Cortex of kidney (tissue), 1 donor: ENCODE measurements at places on chromosomes 5 and 9.

DNA sequence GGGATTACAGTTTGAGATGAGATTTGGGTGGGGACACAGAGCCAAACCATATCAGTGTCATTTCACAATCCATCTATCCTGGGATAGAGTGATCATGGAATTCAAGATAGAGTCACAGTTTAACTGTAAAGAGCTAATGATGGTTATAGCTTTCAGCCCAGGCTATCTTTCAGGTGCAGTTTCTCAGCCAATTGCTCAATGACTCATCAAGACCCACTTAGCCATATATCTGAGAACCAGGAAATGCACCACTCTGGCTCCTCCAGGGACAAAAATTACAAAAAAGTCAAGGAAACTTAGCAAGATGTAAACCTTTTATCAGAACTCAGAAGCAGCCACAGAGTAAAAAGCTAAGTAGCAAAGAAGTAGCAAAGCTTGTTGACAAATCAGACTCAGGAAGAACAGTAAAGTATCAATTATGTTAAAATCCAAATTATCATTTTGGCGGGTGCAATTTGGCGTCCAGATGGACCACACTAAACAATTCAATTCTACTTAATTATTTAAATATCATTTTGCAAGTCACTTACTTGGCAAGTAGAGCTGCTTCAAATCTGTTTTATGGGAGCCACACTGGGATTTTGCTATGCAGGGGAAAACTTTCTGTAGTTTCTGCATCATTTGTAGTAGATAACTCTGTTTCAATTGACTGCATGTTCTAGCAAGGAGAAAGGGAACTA is 169.4 kb downstream of the TLE1 start:
- no peak for DNase-seq

DNA sequence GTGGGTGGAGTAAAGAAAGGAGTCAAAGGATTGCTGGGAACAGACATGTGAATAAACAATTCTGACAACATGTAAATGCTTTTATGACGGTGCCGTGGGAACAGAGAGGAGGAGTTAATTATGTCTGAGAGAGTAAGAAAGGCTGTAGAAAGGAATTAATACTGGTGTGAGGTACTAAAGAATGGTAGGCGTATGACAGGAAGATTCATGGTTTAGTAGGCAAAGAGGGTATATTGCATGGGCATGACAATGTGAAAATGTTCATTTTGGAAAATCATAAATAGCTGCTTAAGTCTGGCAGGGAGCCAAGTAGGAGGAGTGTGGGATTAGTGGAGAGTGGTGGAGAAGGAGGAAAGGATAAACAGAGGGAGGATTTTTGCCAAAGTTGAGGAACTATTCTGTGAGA is 19.7 kb downstream of the NAA35 start:
- no peak for DNase-seq

- no peak for DNase-seq
These were observed 55.3 kb downstream of the ERAP1 start for GRCh38 chr5:96752341-96753016.

DNA sequence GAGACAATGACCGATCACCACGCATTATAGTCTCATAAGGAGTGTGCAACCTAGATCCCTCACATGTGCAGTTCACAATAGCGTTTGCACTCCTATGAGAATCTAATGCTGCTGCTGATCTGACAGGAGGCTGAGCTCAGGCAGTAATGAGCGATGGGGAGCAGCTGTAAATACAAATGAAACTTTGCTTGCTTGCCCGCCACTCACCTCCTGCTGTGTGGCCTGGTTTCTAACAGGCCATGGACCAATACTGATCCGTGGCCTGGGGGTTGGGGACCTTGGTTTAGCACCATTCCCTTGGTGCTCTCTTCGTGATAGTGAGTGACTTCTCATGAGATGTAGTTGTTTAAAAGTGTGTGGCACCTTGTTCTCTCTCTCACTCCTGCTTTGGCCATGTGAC is 50.2 kb downstream of the PRLR start:
- no peak for DNase-seq

GRCh38 chr9:114369216-114370130 is 18.3 kb downstream of the AKNA start:
- no peak for DNase-seq

DNA sequence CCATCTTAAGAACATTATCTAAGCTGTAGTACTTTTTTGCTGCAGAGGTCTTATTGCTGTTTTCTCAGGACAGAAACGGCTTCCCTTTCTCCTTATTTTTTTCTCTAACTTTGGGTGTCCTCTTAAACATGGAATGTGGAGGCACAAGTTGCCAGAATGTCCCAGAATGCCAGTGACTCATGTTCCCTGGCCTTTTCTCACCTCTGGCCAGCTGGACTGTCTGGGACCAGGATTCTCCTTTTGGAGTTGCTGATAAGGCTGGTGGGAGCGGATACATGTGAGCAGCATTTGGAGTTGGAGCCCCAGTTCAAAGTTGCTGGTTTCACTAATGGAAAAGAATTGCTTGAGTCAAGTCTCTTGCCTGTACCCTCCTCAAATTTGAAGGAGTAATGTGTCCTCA is 112.8 kb downstream of the ARHGAP26 start:
- DNase-seq: no peak

- DNase-seq: no peak
These were observed 61.7 kb downstream of the CDC14B start for GRCh38 chr9:96557921-96558320.

- DNase-seq: no peak
These were observed 3.2 kb upstream of the MAP3K1 start for GRCh38 chr5:56812110-56812509.

DNA sequence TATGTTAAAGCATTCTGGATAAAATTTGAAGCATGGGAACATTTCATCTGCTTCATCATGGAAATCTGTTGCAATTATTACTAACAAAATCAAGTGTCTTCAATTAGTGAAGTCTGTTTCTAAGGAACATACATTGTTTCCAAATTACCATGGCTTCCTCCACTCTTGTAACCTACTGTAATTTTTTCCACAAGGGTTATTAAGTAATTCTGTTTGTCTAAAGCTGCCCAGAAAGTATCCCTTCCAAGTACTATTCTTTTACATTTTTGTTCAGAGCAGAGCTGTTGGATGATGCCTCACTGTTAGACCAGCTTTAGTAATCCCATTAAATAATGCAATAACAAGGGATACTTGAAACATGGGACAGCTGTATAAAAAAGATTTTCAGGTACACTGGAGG is 483.5 kb upstream of the CD180 start:
- DNase-seq: no peak

- no peak for DNase-seq
These were observed 31.6 kb upstream of the N4BP3 start for GRCh38 chr5:178081571-178082243.

- no peak for DNase-seq
These were observed 12.0 kb upstream of the NEUROG1 start for GRCh38 chr5:135547590-135548254.

DNA sequence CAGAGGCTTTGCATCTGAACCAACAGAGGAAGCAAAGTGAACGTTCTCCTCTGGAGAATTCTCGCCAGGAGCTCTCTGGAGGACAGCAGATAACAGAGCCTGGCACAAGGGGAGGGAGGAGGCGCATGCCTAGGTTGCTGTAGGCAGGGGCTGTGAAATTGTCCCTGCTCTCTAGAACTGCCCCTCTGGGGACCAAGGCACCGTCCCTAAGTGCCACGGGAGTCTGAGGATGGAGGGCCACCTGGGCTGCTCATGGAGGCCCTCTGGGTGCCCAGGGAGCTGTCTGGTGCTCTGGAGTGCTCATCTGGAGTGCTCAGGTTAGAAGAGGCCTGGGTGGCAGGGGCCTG is 77.6 kb downstream of the CACNA1B start:
- no peak for DNase-seq

DNA sequence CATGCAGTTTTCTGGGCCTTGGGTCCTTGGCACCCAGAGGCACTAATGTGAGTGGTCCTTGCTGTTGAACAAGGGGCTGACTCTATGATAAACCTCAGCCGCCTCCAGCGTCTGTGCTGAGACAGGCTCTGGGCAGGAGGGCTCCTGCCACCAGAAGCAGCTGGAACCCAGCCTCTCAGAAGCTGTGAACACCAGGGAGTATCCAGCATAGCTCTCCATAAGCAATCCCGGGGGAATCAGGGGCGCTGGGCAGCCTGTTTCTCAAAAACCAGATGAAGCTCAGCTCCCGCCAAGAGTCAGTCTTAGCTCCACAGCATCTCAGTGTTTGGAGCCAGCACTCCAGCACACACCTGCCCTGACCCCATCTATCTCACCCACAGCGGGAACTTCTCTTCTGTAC is 170.2 kb downstream of the HSPA4 start:
- DNase-seq: no peak

DNA sequence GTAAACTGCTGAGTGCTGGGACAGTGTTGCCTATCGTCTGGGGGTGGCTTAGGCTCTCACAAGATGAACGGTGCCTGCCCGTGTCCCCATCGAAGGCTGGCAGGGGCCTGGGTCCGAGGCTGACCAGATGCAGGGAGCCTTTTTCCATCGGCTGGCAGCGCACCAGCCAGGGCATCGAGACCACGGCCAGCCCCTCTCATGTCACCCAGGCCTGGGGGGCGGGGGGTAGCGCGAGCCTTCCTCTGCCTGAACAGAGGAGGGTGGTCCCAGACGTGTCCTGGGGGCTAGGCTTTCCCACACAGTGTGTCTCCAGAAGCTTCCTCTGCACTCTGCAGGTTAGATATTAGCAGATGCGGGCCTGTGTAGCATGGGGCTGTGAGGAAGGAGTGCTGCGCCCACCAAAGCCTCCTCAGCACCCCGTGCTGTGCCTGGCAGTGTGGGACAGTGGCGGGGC is 17.3 kb downstream of the FGD3 start:
- no peak for DNase-seq

GRCh38 chr9:36426945-36427344 is 26.9 kb upstream of the RNF38 start:
- DNase-seq: no peak

DNA sequence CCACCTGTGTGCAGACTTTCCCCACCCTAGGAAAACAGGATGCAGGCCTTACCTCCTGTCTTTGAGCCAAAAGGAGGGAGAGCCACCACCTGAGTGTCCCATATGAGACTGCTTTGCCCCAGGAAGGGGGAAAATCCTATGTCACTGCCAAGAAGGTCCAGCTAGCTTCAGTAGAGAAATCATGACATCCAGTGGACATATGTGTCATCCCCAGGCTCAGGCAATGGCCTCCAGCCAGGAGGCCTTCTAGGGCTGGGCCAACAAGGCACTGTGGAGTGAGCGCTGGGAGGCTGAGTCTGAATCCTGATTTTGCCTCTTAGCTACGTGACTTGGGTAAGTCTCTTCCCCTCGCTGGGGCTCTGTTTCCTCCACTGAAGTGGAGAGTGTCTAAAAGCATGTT is 60.2 kb downstream of the SMIM23 start:
- DNase-seq: no peak

DNA sequence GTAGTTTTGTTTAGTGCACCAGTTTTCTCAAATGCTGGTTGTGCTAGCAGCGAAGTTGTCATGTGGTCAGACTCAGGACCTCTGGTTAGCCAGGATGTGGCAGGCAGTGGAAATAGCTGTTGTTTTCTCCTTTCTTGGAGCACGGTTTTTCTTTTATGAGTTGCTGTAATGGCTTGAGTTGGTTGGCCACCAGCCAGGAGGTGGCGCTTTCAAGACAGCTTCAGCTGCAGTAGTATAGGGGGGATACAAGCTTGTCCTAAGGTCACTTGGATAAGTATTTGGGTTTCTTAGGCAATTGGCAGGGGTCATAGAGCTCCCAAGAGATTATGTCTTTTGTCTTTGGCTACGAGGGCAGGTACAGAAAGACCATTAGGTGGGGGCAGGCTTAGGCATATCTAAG is 274.2 kb upstream of the TARS1 start:
- DNase-seq: no peak

GRCh38 chr5:121424976-121425375 is 426.7 kb upstream of the FTMT start:
- no peak for DNase-seq

DNA sequence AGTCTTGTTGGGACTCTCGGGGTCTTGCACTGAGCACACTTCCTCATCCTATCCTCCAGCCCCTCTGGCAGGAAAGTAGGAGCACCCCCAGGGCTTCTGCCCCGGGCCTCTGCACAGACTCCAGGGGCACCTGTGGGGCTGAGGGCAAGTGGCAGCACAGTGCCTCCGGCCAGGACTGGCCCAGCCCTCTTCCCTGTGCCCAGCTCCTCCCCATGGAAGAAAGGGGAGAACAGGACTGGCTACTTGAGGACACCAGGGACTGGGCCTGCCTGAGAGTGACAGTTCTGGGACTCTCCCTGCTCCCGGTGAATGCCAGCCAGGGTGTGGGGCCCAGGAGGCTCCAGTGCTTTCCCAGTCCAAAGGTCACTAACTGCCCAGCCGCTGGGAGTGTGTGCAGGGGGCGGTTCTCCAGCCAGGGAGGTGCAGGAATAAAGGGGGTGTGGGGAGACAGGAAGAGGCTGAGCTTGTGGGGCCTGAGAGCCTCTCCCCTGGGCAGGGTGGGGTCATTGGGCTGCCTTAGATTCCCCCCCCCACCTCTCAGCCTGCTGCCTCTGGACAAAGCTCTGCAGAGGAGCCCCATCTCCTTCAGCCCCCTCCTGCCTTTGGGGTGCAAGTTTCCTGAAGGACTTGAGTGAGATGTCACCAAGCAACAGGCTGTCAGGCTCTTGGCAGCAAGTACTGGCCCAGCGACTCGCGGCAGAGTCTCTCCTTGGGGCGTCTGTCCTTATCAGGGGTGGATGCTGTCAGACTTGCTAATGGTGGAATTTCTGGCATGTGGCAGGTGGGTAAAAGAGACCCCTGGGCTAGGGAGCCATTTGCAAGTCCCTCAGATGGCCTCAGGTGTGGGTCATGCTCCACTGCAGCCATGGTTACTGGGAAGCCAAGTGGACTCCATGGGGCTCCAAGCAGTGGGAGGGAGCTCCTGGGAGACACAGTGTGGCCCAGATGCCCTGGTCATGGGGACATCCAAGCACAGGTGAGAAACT is 19.1 kb upstream of the JADE2 start:
- DNase-seq: no peak

- DNase-seq: no peak
These were observed 41.1 kb downstream of the ELAVL2 start for GRCh38 chr9:23784962-23785361.

- no peak for DNase-seq
These were observed 219.8 kb downstream of the ARL15 start for GRCh38 chr5:54090495-54091120.

DNA sequence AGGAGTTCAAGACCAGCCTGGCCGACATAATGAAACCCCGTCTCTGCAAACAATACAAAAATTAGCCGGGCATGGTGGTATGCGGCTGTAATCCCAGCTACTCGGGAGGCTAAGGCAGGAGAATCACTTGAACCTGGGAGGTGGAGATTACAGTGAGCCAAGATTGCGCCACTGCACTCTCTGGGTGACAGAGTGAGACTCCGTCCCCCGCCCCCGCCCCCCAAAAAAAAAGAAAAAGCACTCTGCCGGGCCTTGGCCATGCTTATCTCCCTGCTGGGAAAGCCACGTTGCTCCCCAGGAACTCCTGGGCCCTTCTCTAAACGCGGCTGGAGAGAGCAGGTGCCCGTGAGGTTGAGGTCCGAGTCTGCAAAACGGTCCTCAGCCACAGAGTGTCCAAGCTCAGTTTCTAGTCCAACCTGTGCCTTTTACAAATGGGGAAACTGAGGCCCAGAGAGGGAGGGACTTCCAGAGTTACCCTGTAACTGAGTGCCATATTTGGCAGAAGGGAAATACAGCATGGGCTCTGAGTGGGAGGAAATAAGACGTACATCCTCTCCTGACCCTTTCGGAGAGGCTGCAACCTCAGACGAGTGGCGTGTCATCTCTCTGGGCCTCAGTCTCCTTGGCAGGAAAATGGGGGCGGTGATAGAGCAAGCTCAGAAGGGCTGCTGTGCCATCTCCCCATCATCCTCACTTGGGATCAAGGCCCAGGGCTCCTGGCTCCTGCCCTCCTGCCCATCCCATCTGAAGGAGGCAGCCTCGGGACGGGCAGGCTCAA is 6.6 kb upstream of the PHYHD1 start:
- DNase-seq: no peak
